CD4-positive, alpha-beta T cell treated with Interleukin-12 subunit alpha and Interleukin-12 subunit beta, for 1 hour (primary cell): ENCODE measurements at places on chromosomes 3 and 15.

GRCh38 chr3:141392897-141393734, 24.8 kb downstream of the ZBTB38 start:
- no peak for DNase-seq

- no peak for DNase-seq
These were observed 14.2 kb upstream of the IQSEC1 start for GRCh38 chr3:13087320-13087990.

DNA sequence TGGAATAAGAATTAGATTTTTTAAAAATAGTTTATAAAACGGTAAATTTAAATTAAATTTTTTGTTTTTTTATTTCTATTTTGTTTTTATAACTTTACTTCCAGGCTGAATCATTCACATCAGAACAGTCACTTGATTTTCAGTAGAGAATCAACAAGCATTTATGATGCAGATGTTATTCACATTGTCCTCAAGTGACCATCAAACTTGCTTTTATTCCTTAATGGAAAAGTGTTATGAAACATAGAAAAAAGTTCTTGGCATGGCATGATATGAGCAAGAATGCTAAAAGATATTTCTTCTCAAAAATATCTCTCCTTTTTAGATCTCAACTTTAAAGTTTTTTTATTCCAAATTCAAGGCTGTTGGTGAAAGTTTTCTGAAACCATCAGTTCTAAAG, 70.9 kb upstream of the TGFBR2 start:
- no peak for DNase-seq

GRCh38 chr3:157077565-157077991, 82.4 kb downstream of the CCNL1 start:
- DNase-seq = no peak

GRCh38 chr15:60448668-60449360, 30.1 kb downstream of the ICE2 start:
- no peak for DNase-seq

- DNase-seq = no peak
These were observed 78.8 kb downstream of the FBN1 start for GRCh38 chr15:48566668-48567067.

DNA sequence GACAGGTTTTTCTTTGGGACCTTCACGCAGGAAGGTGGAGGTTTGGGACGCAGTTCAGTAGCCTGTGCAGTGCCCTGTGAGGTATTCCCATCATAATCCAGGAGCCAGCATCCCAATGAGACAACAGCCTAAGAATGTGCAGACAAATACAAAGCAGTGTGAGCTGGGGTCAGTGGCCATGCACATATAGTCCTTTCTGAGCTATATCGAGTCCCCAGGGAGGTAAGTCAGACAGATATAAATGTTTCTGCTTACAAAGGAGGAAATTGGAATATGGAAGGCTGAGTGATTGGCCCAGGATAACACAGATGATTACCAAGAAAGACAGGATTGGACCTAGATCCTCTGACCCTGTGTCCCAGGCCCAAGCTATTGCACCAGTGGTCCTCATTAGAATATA, 216.6 kb upstream of the TRIM42 start:
- DNase-seq = no peak

GRCh38 chr15:99390667-99391066, 139.4 kb downstream of the LRRC28 start:
- DNase-seq = no peak

DNA sequence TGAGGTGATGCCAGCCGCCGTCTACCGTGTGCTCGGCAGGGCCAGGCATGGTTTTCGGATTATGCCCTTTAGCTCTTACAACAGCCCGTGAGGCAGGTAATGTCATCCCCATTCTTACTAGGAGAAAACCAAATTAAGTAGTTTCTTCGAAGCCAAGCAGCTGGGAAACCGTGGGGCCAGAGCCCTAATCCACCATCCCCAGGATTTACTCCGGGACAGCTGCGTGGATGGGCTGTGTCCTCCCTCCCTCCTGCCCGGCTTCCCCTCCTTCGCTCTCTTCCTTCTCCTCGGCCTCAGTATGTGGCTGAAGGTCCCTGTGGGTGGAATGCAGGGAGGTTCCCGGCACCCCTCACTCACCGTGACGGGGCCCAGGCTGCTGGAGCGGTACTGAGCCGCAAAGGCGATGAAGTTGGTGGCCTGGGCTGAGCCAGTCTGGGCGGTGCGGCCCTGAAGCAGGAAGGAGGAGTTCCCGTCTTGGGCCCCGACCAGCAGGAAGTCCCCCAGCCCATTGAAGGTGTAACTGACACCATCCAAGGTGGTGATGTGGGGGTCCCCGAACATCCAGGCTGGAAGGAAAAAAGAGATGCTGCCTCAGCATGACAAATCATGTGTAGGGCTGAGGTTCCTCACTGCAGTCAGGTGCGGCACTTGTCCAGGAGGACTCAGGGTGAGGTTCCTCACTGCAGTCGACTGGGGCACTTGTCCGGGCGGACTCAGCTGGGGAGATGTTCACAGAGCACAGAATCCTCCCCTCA, 42.5 kb downstream of the MUC20 start:
- no peak for DNase-seq

DNA sequence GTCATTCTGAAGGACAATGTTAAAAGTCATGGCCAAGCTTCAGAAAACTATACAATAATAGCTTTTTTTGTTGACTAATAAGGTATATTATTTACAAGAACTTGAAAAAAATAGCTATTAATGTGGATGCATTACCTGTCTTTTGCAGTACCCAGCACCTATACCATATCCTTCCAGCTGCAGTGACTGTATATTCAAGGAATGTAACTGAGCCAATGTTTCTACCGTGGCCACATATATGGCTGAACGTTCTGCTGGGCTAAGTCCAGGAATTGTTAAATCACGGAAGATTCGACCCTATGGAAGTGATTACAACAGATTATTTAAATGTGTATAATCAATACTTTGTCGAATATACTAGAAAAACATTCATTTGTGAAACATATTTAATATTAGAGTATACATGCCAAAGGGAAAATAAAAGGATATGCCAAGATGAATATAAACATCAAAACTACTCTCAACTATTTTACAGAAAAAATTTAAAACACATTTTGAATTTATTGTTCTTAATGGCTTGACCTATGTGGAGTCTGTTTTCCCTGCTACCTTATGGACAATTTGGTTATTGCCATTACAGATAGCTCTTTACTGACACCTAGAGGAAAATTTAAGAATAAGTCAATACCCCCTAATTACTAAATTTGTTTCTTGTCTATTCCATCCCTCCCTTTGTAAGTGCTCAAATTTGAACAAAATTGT, 17.6 kb downstream of the ACAD11 start:
- peak; percentile 42 for DNase-seq

- DNase-seq = no peak
These were observed 219.8 kb downstream of the ULK4 start for GRCh38 chr3:41742121-41742520.

DNA sequence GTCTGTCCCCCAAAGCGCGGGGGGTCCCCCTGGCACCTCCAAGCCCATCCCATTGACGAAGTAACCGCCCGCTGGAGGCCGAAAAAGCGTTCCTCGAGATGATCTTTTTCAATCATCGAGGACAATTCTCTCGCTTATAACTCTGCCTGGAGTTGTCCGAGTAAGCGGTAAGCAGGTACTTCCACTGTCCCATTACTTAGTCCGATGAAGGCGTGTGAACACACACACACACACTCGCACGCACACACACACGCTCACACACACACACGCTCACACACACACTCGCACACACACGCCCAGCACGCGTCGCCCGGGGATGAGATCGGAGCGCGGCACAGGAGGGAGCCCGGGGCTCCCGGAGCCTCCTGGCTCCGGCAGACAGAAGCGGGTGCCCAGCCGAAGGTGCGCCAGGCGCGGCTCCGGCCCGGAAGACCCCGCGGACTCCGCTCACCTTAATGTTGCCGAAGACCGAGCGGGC, 430 bp downstream of the SLCO2A1 start:
- DNase-seq = no peak

DNA sequence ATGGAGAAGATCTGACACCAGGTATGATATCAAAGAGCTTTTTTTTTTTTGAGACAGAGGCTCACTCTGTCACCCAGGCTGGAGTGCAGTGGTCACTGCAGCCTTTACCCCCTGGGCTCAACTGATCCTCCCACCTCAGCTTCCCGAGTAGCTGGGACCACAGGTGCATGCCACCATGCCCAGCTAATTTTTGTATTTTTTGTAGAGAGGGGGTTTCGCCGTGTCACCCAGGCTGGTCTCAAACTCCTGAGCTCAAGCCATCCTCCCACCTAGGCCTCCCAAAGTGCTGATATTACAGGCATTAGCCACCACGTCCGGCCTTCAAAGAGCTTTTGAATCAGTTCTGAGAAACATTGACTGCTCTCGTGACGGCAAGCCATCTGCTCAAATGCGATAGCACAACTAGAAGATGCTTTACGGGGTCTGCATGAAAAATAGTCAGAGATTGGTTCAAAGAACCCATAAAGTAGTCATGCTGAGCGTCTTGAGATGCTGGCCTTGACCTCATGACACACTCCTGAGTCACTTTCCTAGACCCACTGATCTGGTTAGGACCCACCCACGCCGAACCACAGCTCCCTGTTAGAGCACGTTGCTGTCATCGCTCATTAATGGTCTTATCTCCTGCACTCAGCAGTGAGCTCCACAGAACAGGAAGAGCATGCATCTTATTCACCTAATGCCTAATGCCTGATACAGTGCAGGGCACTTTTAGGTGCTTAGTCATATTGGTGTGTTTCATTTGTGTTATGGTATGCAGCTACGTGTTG, 57.0 kb upstream of the NR2F2 start:
- DNase-seq = no peak

DNA sequence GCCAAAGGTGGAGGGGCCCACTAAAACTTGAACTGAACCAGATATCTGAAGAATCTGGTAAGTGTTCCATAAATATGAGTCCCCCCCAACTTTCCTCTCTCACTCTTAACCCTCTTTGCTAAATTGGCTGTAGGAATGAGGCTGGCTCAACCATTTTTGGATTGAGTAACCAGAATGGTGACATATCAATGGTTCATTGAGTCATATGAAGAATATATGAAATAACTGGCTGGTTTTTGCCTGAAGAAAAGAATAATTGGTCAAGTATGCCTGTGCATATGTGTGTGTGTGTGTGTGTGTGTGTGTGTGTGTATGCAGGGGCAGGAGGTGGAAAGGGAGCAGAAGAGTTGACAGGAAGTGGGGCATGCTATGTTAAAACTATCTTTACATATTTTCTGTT, 472.9 kb upstream of the THBS1 start:
- no peak for DNase-seq

GRCh38 chr3:129424185-129424841, 4.1 kb downstream of the EFCAB12 start:
- DNase-seq = no peak

- DNase-seq = no peak
These were observed 65.8 kb downstream of the ITGB5 start for GRCh38 chr3:124821356-124821755.

DNA sequence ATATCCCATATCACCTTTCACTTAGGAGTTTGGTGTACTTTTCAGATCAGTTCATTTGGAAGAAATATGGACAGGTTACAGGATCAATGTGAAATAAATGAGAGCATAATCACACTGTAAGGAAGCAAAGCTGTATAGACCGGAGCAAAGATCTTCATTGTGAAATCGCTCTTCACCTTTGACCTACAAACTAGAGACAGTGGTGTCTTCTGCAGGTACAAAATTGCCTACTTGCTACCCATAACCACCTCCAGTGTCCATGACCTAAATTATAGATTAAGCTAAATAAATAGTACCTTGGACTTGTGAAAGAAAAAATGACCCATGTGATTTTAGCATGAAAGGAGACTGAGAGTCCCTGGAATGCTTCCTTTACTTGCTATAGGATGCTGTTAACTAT, 379.5 kb upstream of the SUCLG2 start:
- no peak for DNase-seq

- DNase-seq = no peak
These were observed 3.1 kb downstream of the NMNAT3 start for GRCh38 chr3:139674571-139675260.
